Activated CD4-positive, alpha-beta T cell treated with anti-CD3 and anti-CD28 coated beads for 24 hours (primary cell): ENCODE measurements at places on chromosomes 6 and 20.

DNA sequence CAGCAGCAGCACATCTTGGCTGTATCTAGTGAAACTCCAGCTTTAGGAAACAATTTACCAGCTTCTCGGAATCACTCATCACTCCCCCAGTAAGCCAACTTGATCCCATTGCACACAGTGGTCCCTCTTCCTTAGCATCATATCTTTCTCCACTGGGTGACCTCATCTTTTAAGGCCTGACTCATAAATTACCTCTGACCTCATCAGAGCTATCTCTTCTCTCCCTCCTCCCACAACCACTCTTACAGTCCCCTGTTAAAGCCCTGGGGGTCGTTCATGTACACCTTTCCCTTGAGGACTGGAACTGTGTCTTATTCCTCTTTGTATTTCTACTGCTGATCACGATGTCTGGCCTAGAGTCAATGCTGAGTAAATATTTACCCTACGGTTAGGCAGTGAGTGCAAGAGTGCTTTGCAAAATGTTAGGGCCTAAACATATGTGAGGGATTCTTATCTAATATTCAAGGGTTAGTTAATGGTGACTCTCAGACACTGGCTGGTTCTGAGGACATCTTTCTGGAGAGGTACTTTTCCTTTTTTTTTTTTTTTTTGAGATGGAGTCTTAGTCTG, 187.2 kb downstream of the LRFN2 start:
- no peak for DNase-seq

GRCh38 chr6:155186052-155186658, 77.7 kb upstream of the CLDN20 start:
- DNase-seq = peak; percentile 42

GRCh38 chr6:5950361-5950785, 56.4 kb downstream of the NRN1 start:
- peak; percentile 2 for DNase-seq

DNA sequence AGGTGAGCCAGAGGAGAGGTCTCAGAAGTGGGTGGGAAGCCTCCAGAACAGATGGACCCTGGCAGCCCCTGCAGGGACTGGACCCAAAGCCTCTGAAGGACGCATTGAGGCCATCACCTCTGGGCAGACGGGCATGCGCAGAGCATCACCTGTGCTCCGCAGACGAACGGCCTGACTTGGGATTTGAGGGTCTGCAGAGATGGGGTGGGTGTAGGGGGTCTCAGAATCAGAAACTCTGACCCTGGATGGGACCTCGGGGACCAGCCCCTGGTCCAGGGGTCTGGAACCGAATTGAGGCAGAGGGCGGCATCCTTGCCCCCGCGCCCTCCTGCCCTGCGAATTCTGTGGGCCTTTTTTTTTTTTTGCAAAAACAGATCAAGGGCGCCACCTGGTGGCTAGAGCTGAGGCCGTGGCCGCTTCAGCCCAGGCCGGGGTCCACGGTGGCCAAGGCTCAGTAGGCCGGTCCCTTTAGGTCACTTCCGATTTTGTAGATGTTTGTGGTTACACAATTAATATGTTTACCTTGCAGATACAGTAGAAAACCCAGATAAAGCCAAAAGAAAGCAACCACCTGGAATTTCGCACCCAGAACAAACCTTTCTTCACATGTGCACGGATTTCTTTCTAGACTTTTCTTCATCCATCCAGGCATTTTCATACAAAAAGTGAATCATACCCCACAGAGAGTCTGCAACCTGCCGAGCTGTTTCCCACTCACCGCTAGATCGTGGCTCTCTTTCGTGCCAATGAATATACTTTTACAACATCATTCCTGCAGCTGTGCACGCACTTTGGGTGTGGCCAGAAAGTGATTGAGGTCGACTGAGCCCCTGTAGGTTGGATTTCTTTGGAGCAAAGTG, 25.9 kb downstream of the ZBP1 start:
- DNase-seq = peak; percentile 38

GRCh38 chr6:80340686-80341085, 234.2 kb downstream of the BCKDHB start:
- no peak for DNase-seq

DNA sequence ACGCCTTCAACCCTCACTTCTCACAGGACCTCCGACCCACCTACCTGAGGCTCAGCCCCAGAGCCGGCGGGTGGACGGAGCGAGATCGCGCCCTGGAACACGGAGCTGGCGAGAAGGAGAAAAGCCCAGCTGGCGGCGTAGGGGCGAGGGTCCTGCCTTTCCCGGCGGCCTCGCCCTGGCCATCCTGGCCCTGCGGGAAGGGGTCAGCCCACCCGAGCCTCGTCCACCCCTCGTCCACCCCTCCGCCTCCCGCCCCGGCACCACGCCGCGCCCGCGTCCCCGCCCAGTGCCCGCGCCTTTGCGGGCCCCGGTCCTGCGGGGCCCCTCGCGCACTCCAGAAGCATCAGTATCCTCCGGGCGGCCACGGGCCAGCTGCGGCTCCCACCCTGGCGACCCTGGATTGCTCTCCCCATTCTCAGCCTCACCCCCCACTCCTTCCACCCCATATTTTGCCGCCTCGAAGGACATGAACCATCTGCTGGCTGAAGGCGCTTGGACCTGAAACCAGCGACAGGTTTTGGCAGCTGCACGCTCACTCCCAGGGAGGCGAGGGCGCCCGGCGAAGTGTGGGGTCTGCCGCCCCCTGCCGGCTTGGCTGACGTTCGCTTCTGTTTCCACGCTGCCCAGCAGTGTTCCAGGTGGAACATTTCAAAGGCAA, 65.1 kb downstream of the PLG start:
- peak; percentile 50 for DNase-seq

- DNase-seq = no peak
Measured at GRCh38 chr6:70171236-70171635, 131.6 kb downstream of the COL9A1 start.

GRCh38 chr20:25273541-25274358, 25.9 kb downstream of the PYGB start:
- no peak for DNase-seq

GRCh38 chr6:97306544-97307320, 23.7 kb upstream of the MMS22L start:
- no peak for DNase-seq

GRCh38 chr6:146938266-146938665, 266.0 kb upstream of the STXBP5 start:
- no peak for DNase-seq

- DNase-seq = no peak
Measured at GRCh38 chr20:31908424-31908823, 38.0 kb downstream of the TTLL9 start.

- DNase-seq = no peak
Measured at GRCh38 chr6:145206247-145206907, 528.9 kb downstream of the EPM2A start.

GRCh38 chr6:116929825-116930224, 52.8 kb downstream of the RFX6 start:
- DNase-seq = no peak

GRCh38 chr6:169048865-169049205, 204.8 kb downstream of the THBS2 start:
- DNase-seq = no peak

DNA sequence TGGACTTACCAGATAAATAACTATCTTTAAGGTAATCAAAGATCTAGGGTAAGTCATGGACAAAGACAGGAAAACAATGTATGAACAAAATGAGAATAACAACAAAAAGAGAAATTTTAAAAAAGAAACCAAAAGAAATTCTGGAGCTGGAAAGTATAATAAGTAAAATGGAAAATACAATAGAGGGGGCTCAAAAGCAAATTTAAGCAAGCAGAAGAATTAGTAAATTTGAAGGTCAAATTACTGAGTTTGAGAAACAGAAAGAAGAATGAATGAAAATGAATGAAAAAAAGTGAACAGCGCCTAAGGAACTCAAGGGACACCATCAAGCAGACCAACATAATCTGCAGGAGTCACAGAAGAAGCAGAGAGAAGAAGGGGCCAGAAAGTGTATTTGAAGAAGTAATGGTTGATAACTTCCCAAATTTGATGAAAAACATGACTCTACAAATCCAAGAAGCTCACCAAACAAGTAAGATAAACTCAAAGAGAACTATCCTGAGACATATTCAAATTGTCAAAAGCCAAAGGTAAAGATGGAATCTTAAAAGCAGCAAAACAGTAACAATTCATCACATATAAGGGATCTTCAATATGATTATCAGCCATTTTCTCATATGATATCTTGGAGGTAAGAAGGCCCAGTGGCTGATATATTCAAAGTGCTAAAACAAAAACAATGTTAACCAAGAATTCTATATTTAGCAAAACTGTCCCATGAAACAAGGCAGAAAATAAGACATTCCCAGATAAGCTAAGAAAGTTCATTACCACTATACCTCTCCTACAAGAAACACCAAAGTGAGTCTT, 218.5 kb downstream of the FOXC1 start:
- no peak for DNase-seq

DNA sequence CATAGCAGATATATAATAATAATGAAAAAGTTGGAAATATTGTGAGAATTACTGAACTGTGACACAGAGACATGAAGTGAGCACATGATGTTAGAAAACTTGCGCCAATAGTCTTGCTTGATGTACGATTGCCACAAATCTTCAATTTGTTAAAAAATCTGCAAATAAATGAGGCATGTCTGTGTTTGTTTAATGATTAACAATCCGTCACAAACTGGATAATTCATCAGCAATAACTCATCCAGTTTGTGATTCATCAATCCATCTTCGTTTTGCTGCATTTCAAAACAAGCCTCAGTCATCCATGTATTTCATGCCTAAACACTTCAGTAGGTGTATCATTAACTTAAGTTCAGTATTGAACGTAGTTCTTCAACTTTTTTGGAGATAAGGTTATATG, 25.5 kb upstream of the SMIM26 start:
- no peak for DNase-seq

DNA sequence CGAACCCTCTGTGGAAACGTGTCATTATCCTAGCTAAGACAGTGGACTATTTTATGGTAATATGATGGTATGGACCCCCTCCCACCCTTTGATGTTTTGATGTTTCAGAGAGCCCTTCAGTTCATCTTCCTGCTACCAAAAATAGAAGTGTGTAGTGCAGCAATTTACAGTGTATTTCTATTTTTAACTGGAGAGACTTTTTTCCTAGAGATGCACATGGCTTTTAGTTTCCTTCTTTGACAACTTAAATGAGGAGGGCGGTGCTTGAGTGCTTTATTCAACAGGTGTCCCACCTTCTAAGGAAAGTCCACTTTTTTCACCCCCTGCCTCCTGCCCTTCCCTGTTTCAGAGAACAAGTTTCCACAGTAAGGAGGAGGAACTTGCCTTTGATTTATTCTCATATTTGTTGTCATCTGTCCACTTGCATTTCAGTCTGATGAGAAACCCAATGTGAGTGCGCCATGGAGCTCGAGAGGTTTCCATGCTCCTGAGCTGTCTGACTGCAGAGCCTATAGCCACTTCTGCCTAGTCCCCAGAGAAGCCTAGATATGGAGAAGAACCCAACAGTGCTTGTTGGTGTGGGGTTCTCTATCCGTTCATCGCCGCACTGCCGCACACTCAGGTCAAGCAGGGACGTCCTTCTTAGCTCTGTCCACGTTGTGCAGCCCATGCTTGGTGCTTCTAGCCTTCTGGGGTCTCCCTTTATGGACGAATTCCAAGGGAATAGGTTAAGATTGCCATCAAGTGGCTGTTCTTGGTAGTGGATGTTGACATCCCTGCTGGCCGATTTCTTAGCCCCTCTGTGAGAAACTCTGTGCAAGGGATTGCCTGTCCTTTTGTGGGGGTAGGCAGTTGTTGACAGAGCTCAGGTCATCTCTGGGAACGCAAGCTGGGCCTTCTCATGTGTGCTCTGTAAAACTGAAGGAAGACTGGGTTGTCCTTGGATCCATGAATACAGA, 144.2 kb downstream of the JARID2 start:
- DNase-seq = no peak

DNA sequence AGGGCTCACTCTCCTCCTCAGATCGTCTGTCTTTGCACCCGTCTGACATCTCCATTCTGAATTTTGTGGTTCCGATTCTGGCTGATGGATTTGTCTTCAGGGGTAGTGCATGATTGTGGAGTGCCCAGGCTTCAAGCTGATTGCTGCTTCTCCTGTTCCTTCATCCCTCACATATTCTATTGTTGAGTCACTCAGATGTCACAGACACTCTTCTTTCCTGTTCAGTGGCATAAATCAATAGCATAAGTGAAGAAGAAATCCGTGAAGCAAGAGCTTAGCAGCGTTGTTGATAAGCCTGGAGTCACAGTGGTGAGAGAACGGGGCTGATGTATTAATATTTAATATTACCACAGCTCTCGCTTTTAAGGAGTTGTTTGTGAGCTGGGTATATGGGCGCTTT, 152.5 kb downstream of the MTHFD1L start:
- no peak for DNase-seq
